ENCODE measurements at places on chromosomes 4 and X.

DNA sequence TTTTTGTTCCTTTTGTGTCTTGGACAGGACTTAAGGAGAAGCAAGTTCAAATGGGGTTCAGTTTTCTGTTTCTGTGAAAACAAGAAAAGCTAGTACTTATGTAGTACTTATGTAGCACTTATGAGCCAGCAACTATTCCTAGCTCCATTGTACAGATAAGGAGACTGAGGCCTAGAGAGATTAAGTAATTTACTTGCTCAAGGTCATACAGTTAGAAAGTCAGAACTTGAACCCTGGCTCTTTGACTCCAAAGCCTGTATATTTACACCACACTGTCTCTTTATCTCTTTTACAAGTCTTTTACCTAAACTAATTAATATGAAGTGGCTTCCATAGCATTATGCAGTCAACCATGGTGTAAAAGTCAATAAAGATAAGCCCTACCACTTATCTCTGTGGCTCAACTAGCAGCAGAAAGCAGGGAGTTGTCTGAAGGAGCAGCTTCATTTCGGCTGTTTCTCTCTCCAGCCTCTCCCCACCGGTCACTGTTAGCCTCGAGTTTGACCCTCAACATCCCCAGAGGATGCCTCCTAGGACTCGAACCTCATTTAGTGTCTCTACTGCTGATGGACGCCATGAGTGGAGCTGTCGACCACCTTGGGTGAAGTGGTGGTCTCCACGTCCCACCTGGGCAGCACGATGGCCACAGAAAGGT, 209.9 kb downstream of the SHROOM3 start:
- DNase-seq = no peak

DNA sequence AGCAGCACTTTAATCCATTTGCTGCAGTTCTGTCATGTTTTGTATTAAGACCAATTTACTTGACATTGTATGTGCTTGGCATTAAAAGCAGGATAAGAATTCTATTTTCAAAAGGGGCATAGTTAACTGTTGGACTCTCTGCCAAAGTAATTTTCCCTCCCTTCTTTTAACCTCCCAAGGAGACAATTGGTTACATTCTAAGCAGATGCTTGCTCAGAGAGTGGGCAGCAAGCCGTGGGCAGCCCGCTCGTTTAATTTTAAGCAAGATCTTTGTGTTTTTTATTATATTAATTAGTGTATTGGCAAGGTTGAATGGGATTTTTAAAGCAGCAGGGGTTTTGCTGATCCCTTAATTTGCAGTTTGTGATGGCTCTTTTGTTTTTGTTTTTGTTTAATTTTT, 37.1 kb upstream of the KLHL8 start:
- peak; percentile 70 for DNase-seq

DNA sequence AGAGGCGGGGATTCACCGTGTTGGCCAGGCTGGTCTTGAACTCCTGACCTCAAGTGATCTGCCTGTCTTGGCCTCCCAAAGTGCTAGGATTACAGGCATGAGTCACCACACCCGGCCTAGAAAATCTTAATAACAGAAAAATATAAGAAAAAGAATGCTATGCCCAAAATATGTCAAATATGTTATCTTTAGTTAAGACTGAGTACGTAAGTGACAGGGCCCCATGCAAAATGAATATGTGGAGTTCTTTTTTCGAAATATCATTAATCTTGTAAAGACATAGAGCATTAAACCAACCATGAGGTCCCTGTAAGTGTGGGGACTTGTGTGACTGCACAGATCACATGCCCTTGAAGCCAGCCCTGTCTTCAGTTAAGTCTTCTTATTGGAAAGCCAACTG, 8.9 kb upstream of the ZNF518B start:
- no peak for DNase-seq

GRCh38 chr4:107725281-107725859, 5.3 kb upstream of the PAPSS1 start:
- no peak for DNase-seq

DNA sequence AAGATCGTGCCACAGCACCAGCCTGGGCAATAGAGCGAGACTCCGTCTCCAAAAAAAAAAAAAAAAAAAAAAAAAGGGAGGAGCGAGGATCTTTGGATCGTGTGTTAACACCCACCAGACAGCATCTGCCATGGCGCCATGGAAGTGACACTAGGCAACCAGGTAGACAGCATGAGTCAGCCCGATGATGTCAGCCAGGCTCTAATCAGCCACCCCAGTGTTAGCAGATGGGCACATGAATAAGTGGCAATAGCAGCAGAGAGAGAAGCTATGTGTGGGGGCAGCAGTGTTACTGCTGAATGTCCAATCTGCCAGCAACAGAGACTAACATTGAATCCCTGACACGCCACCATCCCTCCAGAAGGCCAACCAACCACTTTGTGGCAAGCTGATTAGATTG, 6.6 kb downstream of the SYN1 start:
- DNase-seq = no peak

GRCh38 chr4:113012786-113013185, 36.7 kb upstream of the ANK2 start:
- peak; percentile 45 for DNase-seq

DNA sequence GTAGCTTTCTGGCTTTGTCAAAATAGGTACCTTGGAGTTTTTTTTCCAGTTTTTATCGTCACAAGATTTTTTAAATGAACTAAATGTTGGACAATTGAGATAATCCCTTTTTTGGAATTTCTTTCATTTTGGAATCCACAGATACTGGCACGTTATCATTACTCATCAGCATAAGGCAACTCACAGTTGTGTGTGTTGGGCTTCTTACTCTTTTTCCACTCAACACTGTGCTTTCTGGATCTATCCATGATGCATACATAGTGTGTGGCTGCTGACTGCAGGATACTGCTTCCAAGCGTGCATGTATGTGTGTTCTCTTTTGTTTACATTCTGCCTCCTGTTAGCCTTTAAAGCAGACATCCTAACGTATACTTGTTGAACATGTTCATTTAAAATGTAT, 113.5 kb upstream of the FAM9A start:
- DNase-seq = no peak

DNA sequence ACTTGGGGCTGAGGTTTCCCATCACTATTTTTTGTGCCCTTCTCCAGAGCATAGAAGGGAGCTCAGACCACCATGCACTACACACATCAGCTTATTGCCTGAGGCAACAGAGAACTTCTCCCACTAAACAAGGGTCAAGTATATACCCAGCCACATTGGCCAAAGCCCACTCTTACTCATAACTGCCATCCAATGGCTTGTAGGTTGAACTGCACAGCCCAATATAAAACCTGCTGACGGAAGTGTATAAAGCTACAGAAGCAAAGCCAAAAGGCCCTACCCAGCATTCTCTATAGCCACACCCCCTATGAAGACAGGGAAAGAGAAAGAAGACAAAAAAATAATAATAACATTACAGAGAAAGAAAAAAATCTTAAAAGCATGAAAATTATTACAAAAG, 139.7 kb downstream of the LRBA start:
- no peak for DNase-seq

DNA sequence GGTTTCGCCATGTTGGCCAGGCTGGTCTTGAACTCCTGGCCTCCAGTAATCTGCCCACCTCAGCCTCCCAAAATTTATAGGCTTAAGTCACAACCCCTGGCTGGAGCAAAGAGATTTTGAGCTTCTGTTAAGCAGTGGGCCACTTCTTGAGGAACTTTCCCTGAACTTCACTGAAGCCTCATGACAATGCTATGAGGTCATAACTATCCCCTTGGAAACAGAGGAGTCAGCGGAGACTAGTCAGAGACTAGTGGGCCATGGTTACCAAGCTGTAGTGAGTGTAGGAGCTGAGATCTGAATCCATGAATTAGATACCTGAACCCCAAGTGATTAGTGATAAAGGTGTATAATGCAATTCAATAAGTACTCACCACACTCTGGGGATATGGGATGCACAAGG, 145.1 kb upstream of the MSX1 start:
- no peak for DNase-seq

DNA sequence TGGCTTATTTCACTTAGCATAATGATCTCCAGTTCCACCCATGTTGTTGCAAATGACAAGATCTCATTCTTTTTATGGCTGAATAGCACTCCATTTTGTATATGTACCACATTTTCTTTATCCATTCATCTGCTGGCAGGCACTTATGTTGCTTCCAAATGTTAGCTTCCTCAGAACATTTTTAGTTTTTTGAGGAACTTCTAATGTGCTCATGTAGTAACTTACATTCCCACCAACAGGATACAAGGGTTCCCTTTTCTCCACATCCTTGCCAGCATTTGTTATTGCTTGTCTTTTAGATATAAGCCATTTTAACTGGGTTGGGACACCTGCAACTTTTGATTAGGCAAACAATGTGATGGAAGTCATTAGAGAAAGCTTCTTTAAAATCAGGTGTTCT, 454.2 kb downstream of the NLGN4X start:
- no peak for DNase-seq

- DNase-seq = no peak
Observed at GRCh38 chrX:43898406-43899035, 16.3 kb upstream of the MAOB start.

GRCh38 chrX:118964252-118964651, 10.2 kb upstream of the LONRF3 start:
- no peak for DNase-seq

DNA sequence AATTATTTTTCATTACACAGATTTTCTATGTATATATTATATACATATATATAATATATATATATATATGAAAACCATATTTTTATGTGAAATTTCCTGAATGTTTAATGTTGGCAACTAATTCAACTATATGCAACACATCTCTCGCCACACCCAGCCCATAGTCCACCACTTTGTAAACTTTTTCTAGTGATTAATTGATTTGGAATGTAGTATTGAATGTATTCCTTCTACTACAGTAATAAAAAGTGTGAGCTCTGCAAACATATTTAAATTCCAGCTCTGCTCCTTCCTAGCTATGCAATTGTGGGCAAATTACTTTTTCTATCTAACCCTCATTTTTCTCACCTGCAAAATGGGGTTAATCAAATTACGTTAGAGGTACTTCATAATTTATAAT, 187.8 kb downstream of the TEX11 start:
- DNase-seq = no peak

DNA sequence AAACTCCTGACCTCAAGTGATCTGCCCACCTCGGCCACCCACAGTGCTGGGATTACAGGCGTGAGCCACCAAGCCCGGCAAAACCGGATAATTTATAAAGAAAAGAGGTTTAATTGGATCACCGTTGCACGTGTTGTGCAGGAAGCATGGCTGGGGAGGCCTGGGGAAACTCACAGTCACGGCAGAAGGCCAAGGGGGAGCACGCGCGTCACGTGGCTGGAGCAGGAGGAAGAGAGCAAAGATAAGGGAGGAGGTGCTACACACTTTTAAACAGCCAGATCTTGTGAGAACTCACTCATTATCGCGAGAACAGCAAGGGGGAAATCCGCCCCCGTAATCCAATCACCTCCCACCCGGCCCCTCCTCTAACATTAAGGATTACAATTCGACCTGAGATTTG, 177.9 kb upstream of the TENM3 start:
- no peak for DNase-seq

GRCh38 chr4:108901291-108901690, 138.4 kb upstream of the ETNPPL start:
- no peak for DNase-seq

GRCh38 chrX:9846631-9847030, 60.4 kb downstream of the SHROOM2 start:
- no peak for DNase-seq

- DNase-seq = no peak
Observed at GRCh38 chr4:7903791-7904516, 35.7 kb downstream of the AFAP1 start.

DNA sequence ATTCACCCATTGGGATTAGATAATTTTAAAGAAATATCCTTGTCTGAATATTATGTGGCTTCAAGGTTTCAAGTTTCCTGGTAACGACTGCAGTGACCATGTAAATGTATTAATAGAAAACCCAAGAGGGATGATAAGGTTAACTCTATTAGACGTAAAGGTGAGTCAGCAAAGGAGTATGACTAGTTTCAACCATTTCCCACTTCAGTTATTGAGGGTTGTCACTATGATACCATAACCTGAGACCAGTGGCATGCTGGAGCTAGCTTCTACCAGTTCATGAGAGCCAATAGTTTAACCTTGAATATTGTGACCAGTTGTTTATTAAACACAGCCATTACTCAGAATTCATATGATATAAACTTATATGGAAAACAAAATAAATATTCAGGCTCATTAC, 270.1 kb downstream of the TMA16 start:
- no peak for DNase-seq

DNA sequence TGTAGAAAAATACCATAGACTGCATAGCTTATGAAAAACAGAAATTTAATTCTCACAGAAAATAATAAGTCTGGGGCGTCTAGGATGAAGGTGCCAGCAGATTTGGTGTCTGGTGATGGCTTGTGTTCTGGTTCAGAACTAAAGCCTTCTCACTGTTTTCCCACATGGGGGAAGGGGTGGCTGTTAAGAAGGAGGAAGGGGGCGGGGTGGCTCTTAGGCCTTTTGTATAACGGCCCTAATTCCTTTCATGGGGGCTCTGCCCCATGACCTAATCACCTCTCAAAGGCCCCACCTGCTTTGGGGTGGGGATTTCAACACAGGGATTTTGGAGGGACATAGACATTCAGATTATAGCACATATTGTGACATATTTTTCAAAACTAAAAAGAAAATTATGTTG, 173.2 kb upstream of the TECRL start:
- no peak for DNase-seq

DNA sequence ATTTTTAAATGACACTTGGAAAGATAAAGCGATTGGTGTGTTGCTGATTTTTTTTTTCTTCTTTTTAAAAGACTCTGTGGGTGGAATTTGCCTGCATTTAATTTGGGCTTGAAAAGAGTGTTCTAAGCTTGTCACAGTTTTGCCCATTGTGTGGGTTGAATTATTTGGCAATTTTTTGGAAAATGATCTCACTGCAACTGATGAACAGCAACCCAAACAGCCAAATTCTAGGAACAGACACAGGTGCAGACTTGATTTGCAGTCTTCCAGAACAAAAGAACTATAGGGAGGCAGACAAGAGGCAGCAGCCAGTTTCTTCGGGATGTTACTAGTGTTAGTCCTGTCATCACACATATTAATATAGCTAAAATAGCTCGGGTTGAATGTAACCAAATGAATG, 40.5 kb downstream of the CASP6 start:
- peak; percentile 59 for DNase-seq

- peak; percentile 2 for DNase-seq
Observed at GRCh38 chr4:112706840-112707207, 69.9 kb downstream of the LARP7 start.

GRCh38 chr4:7915875-7916242, 23.8 kb downstream of the AFAP1 start:
- DNase-seq = no peak

Measured in putamen (tissue), 1 donor.